ENCODE measurements at places on chromosomes 2 and 18.

DNA sequence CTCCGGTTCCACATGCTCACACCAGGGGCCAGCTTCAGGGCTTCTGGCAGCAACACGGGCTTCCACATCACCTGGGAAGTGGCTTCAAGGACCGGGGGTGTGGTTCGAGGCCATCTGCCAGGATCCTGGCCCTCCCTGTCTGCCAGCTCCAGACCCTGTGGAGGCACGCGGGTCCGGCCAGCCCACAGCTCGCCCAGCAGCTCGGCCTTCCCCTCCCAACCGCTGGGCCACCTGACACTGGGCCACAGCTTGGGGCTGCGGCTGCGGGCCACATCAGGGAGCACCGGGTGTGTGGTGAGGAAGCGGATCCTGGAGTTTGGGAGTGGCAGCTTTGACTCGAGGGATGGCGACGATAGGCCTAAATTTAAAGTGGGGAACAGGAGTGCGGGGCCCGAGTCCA, 7.0 kb downstream of the C2orf81 start:
- no peak for DNase-seq

DNA sequence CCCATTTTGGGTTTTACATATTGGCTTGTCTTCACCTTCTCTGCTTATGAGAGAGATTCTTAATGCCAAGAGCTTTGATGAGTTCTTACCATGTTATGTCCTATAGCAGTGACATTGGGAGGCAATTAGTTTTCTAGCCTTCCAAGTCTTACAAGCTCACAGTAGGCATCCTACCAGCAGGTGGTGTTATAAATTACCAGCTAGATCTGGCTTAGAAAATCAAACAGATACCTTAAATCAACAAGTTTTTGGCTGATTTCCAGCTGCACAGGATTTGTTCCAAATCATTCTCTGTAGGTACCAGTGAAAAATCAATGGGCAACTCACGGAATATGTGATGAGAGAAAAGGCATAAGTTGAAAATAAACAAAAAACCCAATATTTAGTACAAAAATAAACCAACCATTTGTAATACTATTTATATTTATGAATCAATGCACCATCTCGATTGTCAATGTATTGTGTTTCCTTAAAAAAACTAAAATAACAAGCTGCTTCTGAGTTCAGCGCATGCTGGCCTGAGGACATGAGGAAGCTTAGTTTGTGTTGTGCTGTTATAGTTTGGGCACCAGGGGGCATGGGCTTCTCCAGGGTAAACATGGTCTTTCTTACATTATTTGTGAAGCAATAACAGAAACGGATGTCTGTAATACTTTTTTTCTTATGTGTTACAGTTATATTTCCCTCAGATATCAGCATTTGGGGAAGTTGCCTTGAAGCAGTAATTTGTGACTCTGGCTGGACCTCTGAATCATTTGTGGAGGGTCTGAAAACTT, 34.1 kb upstream of the NXPH2 start:
- DNase-seq: no peak

- peak; percentile 44 for DNase-seq
Observed at GRCh38 chr2:136582628-136583205, 182.6 kb upstream of the THSD7B start.

GRCh38 chr2:170965446-170966225, 36.6 kb downstream of the GORASP2 start:
- no peak for DNase-seq

GRCh38 chr2:100884145-100884621, 64.2 kb downstream of the NPAS2 start:
- no peak for DNase-seq

- DNase-seq: no peak
Observed at GRCh38 chr2:56109994-56110393, 73.8 kb upstream of the CCDC85A start.

- no peak for DNase-seq
Observed at GRCh38 chr2:109419960-109420370, 193.8 kb downstream of the SEPTIN10 start.

GRCh38 chr2:8039732-8040131, 642.1 kb upstream of the ID2 start:
- no peak for DNase-seq

DNA sequence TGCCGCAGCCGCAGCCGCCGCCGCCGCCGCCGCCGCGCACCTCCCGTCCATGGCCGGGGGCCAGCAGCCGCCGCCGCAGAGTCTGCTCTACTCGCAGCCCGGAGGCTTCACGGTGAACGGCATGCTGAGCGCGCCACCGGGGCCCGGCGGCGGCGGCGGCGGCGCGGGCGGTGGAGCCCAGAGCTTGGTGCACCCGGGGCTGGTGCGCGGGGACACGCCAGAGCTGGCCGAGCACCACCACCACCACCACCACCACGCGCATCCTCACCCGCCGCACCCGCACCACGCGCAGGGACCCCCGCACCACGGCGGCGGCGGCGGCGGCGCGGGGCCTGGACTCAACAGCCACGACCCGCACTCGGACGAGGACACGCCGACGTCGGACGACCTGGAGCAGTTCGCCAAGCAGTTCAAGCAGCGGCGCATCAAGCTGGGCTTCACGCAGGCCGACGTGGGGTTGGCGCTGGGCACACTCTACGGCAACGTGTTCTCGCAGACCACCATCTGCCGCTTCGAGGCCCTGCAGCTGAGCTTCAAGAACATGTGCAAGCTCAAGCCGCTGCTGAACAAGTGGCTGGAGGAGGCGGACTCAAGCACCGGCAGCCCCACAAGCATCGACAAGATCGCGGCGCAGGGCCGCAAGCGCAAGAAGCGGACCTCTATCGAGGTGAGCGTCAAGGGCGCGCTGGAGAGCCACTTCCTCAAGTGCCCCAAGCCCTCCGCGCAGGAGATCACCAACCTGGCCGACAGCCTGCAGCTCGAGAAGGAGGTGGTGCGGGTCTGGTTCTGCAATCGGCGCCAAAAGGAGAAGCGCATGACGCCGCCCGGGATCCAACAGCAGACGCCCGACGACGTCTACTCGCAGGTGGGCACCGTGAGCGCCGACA, 2.4 kb downstream of the POU3F3 start:
- no peak for DNase-seq

GRCh38 chr2:127530245-127531140, 4.2 kb upstream of the IWS1 start:
- DNase-seq: no peak

DNA sequence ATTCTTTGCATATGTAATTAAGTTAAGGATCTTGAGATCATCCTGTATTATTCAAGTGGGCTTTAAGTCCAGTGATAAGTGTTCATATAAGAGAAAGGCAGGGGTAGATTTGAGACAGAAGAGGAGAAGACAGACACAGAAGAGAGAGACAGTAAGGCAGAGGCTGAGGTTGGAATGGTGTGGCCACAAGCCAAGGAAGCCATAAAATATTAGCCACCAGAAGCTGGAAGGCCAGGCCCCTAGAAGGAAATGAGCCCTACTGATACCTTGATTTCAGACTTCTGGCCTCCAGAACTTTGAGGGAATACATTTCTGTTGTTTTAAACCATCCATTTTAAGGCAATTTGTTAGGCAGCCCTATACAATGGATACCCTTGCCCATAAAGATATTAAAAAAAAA, 66.9 kb upstream of the DLX2 start:
- DNase-seq: no peak

DNA sequence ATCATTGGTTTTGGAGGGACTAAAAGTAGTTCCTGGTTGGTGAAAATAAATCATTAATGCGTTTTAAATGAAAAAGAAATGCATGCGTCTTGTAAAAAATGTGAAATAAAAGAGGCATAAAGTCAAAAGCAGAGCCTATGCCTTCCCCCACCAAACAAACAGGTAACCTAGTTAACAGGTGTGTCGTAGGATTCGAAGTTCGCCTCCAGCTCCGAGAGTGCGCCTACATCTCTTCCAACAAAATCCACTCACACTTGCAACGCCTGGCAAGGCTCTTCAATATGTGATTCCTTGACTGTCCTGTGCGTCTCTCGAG, 677 bp upstream of the SMAD4 start:
- DNase-seq: no peak

DNA sequence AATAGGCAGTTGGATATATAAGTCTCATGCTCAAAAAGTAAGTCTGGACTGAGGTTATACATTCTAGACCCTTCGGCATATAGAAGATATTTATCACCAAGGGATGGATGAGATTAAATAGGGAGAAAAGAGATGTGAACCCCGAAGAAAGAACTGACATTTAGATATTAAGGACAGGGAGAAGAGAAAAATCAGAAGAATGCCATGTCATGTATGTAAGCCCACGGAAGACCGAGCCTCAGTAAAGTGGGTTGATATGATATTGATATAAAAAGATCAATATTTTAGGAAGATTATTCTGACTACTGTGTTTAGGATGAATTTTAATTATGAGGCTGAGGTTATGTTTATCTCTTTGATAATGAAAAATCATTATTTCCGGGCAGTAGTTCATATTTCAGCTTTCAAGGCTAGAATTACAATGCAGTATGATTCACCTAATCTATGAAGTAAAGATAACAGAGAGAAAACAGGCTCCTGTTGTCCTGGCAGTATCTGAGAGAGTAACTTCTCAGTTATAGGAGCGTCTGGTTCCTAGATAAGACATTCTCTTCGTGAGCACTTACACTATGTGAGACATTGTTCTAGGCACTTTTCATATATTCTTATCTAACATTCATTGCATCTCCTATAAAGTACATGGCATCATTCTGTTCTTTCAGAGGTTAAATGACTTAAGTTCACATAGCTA, 83.0 kb downstream of the UBR3 start:
- DNase-seq: no peak

DNA sequence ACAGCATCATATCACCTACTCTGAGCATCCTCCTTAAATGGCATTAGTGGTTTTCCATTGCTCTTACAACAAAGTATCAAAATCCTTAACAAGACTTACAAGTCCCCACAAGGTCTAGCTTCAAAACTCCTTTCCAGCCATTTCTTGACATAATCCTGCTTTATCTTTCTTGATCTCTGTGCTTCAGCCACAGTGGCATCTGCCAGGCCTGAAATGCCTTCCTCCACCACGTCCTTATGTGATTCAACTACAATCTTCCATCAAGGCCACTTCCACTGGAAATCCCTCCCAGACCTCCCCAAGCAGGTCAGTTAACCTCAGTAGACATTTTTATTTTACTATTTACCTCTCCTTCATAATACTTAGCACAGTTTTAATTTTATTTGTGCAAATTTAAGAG, 83.8 kb upstream of the CCDC150 start:
- no peak for DNase-seq

DNA sequence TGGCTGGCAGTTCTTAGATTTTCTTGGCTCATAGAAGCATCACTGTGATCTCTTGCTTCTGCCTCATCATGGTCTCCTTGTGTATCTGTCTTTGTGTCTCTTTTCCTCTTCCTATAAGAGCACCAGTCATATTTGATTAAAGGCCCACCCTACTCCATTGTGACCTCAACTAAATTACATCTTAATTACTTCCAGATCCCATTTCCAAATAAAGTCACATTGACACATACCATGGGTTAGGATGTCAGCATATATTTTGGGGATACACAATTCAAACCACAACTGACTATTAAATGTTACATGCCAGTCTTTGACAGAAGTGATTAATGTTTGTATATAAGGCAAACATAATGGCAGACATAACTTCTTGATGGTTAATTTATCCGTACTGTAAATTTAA, 27.3 kb upstream of the TMX3 start:
- DNase-seq: no peak

- peak; percentile 70 for DNase-seq
Observed at GRCh38 chr18:3062798-3063680, 50.1 kb upstream of the LPIN2 start.

DNA sequence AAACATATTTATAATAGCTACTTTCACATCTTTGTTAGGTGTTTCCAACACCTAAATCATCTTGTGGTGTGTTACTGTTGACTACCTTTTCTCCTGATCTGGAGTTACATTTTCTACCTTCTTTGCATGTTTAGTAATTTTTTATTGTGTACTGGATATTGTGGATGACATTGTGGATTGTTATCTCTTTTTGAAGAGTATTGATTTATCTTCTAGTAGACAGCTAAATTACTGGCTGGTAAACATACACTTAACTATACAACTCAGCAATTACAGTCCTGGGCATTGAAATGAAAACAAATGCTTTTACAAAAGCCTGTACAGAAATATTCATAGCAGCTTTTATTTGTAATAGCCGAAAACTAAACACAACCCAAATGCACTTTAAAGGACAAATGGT, 150.8 kb downstream of the PTRHD1 start:
- DNase-seq: no peak

- DNase-seq: no peak
Observed at GRCh38 chr18:79405781-79406575, 10.2 kb downstream of the NFATC1 start.

GRCh38 chr18:53142005-53142404, 802.0 kb downstream of the DCC start:
- DNase-seq: peak; percentile 11

DNA sequence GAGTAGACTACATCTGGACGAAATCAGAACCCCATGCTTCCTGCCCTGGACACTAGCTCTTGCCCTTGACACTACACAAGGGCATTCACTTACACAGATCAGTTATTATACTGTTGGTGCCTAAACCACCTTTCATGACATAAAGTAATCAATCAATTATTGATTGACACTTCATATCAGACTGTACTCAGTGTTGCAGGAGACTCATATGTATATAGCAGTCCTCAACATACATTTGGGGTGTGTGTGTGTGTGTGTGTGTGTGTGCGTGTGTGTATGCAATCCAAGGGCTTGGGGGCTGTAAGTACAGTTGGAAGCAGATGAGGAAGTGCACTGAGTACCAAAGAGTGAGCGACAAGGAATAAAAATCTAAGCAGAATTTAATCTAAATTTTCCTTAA, 5.1 kb downstream of the CDH2 start:
- no peak for DNase-seq

DNA sequence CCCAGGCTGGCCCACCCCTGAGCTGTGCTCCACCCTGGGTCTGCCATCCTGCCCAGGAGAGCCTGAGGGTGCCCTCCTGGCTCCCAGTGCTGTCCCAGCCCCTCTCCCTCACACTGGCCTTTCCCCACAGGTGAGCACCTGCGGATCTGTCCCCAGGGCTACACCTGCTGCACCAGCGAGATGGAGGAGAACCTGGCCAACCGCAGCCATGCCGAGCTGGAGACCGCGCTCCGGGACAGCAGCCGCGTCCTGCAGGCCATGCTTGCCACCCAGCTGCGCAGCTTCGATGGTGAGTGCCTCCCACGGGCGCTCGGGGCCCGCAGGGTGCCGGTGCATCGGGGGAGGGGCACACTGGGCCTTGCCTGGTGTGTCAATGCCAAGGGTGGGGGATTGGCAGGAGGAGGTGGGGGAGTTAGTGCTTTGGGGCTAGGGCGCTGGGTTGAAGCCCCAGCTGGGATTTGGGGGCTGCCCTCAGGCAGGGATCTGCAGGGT, 23.5 kb downstream of the GPC1 start:
- no peak for DNase-seq

All from urothelium cell line (cell line).